Epithelial cell of prostate (primary cell): ENCODE measurements at places on chromosomes 16 and 17.

DNA sequence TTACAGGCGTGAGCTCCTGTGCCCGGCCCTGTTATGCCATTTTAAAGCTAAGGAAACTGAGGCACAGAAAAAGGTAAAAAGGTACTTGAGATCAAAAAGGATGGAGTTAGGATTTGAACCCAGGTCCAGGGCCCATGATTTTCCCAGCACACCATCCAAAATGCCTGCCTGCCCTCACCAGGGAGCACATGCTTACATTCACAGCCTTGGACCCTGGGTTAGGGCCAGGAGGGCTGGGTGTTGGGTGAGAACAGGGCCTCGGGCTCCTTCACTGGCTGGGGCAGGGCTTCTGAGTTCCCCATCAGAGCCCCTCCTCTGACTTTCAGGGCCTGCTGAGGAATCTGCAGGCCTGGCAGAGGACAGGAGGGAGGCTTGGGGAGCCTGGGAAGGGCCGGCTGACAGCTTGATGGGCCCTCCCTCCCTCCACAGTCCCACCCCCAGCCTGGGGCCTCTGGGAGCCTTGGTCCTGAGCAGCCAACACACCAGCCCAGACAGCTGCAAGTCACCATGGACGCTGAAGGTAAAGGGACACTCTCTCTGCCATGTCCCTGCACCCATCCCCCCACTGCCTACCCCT, at the start of gene QPRT:
Gene QPRT, plus strand, starts transcription at position 490 of the 577 bp plus-strand sequence. Its CDS starts 18 bp downstream, at position 508.
- no peak for DNase-seq

DNA sequence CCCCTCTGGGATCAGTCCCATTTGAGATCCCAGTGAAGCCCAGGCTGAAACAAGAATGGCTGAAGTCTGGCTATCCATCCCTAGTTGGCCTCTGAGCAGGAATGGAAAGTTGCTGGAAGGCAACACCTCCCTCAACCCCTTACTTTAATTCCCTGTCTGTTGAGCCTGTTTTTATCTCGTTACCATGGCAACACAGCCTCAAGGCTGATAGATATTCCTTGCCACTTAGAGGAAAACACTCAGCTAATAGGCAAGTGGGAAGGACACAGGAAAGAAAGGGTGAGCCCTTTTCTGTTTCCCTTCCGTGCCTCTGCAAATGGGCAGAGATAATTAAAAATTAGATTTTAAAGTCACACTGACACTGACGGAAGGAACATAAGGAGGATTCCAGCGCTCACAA, 75.5 kb upstream of the CLEC3A start:
- DNase-seq, result no peak

- DNase-seq, result no peak
These were observed 30.1 kb downstream of the ADCY9 start for GRCh38 chr16:4086153-4086552.

DNA sequence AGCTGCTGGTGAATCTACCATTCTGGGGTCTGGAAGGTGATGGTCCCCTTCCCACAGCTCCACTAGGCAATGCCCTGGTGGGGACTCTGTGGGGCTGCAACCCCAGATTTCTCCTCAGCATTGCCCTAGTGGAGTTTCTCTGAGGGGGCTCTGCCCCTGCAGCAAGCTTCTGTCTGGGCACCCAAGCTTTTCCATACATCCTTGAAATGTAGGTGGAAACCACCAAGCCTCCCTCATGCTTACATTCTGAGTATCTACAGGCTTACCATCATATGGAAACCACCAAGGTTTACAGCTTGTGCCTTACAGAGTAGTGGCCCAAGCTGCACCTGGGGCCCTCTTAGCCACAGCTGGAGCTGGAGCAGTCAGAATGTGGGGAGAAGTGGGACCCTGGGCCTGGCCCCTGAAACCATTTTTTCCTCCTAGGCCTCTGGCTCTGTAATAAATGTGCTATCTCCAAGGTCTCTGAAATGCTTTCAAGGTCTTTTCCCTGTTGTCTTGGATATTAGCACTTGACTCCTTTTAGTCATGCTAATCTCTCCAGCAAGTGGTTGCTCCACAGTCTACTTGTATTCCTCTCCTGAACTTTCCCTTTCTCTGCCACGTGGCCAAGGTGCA, 19.6 kb upstream of the DLX3 start:
- DNase-seq, result no peak

DNA sequence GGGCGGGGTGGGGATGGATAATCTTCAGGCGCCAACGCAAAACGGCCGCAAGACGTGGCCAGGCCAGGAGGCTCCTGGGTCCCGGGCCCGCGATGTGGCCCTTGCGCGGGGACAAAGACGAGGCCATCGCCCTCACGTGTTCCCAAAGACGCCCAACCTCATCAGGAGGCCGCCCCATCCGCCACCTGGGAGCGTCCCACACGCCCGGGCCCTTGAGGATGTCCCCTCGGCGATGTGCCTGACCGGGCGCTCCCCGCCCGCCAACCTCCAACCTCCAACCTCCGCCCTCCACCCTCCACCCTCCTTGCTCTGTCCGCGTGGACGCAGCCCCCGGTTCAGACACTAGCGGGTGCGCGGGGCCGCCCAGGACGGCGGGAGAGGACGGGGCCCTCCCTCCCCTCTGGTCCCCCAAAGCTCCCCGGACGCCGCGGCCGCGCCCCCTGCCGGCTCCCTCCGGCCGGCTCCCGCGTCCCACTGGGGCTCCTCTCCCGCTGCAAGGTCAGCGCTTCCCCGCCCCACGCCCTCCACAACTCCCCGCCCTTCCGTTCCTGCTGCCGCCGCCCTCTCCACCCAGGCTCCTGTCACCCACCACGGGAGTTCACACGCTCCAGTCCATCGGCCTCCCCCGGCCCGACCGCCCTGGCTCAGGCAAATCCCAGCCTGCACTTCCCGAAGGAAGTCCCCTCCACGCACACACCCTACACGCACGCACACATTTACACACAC, 250.8 kb upstream of the RPL38 start:
- no peak for DNase-seq

GRCh38 chr17:81735264-81736102, 23.4 kb downstream of the SLC25A10 start:
- DNase-seq, result no peak

GRCh38 chr17:32357615-32358014, 7.7 kb downstream of the ZNF207 start:
- DNase-seq, result no peak

DNA sequence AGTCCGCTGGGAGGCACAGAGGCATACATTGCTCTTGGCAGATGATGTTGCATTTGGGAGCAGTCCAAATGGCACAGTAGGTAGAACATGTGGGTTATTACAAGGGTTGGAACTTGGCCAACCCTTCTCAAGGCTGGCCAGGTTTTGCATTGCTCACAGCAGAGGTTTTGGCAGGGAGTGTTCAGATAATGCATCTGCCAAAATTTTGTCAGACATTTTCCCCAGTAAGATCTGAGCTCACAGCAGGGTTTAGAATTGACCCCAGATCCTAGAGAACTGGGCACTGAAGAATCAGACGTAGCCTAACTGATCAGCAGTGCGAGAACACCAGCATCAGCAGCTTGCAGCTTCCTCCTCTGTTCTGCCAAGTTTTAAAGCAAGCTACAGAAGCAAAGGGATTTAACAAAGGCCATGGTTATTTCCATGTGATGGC, 468.8 kb upstream of the KIF2B start:
- peak; percentile 44 for DNase-seq

GRCh38 chr17:1197379-1197778, 17.6 kb upstream of the ABR start:
- DNase-seq, result no peak

DNA sequence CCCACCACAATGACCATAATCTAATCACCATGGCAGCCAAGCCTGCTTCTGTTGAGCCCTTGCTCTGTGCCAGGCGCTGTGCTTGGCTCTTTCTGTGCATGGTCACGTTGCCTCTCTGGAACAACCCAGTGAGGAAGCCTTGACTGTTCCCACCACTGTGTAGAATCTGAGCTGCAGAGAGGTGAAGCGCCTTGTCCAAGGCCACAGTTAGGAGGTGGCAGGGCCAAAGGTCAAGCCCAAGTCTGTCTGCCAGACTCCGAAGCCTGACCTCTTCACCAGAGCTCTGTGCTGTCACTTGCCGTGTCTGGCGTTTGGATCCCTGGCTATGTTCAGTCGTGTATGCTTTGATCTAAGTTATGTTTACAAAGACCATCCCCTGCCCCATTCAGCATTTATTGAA, 10.5 kb downstream of the CLEC16A start:
- no peak for DNase-seq

- no peak for DNase-seq
These were observed 42.2 kb downstream of the RPH3AL start for GRCh38 chr17:310111-311010.

DNA sequence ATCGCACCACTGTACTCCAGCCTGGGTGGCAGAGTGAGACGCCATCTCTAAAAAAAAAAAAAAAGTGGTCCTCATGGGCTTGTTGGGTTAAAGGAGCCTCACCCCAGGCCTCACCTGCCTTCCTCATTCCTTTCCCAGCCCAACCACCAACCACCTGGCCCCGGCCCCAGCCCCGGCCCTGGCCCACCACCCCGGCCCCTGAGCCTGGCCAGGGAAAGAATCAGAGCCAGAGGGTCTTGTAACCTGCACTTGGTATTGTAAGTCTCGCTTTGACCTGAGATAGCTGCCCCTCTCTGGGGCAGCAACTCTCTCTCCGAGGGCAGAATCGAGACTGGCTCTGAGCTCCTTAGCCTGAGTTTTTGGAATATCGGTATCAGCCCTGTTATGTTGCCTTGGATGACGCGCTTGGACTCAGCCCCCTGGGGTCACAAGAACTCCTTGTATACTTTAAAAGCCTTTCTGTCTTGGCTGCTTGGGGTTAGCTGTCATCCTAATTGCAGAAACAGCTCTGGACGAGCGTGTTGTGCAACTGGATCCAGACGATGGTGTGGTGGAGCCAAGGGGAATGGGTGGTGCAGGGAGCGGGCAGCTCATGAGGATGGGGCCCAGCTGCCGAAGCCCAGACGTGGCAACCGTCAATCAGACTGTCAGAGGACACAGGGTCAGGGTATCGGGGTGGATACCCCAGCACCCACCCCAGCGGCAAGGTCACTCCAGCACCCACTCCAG, 14.6 kb downstream of the SMTNL2 start:
- no peak for DNase-seq

DNA sequence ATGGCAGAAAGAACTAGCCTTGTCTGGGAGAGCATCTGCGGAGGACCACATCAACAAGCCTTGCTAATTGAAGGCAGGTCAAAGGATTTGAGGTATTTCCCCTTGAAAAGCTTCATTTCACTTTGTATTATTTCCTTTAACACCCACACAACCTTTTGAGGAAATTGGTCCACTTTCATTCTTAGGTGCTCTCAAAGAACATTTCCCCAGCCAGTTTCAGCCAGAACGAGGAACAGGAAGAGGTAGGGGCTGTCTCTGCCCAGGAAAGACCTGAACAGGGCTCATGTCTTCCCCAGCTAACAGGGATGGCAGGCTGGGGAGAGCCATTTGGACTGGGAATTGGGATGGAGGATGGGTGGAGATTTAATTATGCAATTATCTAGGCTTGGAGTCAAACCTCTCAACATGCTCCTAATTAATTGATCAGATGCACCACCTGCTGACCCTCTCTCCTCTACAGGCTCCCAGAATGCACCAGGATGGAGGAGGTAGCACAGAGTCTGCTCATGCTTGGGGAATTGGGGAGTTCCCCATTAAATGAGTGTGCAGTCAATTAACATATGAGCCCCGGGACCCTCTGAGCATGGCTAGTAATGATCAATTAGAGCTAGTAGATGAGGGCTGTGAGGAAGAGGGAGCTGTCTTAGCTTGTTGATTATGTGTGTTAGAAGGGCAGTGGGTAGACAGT, 84.6 kb downstream of the GP2 start:
- no peak for DNase-seq

GRCh38 chr17:14299280-14300141, 1.4 kb upstream of the HS3ST3B1 start:
- no peak for DNase-seq

DNA sequence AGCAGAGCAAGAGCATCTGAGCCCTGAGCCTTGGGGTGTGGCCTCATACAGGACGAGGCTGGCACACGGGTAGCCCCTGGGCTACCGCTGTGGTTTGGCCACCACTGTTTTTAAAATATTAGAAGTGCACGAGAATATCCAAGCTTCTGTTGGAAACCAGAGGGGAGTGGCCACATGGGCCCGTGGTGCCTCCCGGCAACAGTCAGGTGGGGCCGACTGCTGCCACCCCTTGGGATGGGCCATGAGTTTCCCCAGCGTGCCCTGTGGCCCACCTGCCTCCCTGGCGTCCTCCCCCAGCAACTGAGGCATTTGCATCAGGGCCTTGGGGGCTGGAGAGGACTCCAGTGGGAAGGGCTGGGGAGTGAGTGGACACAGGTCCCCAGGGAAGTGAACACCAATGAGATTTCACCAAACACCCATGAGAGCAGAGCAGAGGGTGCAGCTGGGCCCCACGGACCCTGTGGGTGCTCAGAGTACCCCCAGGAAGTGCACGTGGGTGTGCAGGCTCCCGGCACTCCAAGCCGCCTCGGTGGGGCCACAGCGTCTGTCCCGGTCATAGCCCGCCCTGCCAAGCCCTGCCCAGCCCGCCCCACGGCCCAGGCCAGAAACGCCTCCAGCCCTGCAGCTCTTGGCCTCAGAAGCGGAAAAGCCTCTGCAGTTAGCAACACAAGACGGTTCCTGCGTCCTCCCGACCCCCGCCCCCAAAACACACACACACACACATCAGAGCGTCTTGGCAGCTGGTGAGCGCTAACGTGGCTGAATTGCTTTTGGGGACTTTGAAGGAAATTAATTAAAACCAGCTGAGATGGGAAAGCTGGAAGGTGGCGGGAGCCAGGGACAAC, 22.7 kb downstream of the ZNF469 start:
- DNase-seq, result no peak

- DNase-seq, result no peak
These were observed 175.7 kb downstream of the RGS9 start for GRCh38 chr17:65312718-65313377.

DNA sequence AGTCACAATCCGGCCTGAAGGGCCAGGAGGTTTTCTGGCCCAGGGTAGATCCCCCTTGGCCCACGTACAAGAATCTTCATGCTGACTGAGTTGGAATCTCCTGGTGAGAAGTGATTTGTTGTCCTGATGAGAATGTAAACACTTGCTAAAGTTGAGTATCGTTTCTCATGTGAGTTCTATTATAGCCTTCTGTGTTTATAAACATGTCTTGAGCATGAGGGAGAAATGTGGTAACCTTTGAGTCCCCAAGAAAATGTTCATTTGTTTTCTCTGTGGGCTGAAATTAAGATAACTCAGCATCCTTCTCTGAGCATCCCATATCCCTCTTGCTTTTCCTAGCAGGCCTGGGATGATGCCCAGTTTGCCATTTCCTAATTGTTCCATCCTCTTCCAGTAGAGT, 204.8 kb downstream of the FTO start:
- no peak for DNase-seq
